Type B pancreatic cell (in vitro differentiated cells): ENCODE measurements at places on chromosomes 3 and 15. TPM values are rescaled to one million over a fixed set of nuclear protein-coding genes. Genes with fewer than 3 reads are reported as not detected.
A peak's percentile ranks its signal among the peaks of the same experiment; 100 is the strongest.

DNA sequence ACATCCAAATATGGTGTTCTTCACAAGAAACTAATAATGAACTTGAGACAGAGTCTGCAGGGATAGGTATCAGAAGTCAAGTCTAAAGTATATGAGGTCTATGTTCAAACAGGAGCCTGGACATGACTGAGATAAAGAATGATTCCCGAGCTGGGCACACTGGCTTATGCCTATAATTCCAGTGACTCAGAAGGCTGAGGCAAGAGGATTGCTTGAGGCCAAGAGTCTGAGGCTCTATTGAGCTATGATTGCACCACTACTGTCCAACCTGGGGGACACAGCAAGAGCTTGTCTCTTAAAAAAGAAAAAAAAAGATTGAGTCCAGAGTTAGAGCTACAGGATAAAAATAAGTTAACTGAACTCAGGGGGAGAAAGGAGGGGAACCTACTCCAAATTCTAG is 246.5 kb downstream of the LRRN1 start:
- H3K27ac ChIP-seq, result no peak overlapping the region
- no peak for DNase-seq
- no peaks in the 10 kb centered on the region for H3K27me3 ChIP-seq
- H3K4me1 ChIP-seq, result no peaks in the 10 kb centered on the region
- no peak overlapping the region for H3K4me3 ChIP-seq
- H3K36me3 ChIP-seq, result no peaks in the 10 kb centered on the region

TMEM89 gene
- not detected in 2 replicates for total RNA-seq

ZNF774 gene
- total RNA-seq, result 4.8 and 5.5 TPM in 2 replicates

NEIL1 gene
- total RNA-seq, result 30.7 and 40.4 TPM in 2 replicates

EPHB1 gene
- 1.8 and 9.1 TPM in 2 replicates for total RNA-seq

DNA sequence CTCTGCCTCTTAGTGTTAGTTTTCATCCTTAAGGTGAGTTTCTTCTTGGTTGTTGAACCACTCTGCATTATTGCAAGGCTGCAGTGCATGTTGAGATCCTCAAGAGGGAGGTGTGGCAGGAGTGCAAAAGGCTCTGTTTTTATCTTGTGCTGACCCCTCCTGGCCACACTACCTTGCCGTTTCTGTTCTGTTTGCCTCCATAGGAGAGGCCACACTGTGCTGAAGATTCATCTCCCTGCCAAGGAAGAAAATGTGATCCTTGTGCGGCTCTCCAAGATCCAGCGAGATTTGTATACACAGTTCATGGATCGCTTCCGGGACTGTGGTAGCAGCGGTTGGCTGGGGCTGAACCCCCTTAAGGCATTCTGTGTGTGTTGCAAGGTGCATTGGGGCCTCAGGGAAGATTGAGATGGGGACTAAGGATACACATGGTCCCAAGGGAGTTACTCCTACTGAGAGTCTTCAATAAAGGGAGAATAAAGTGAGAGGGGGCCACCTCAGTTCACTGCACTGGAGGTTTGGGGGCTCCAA is 33.0 kb upstream of the TEX264 start:
- H3K27me3 ChIP-seq, result no peaks in the 10 kb centered on the region
- DNase-seq, result no peak
- H3K4me1 ChIP-seq, result peaks cover 6% of the 10 kb centered on the region
- peak overlapping the region; percentile 89 for H3K27ac ChIP-seq

GRCh38 chr3:116253511-116253910 is 191.8 kb downstream of the LSAMP start:
- peaks cover 32% of the 10 kb centered on the region for H3K4me1 ChIP-seq
- H3K36me3 ChIP-seq, result no peaks in the 10 kb centered on the region
- no peak overlapping the region for H3K27ac ChIP-seq
- H3K27me3 ChIP-seq, result no peaks in the 10 kb centered on the region
- H3K4me3 ChIP-seq, result no peak overlapping the region

FAM107A gene
- total RNA-seq, result 2.9 and 4.5 TPM in 2 replicates

- DNase-seq, result no peak
- H3K27ac ChIP-seq, result peak overlapping the region; percentile 6
- peaks cover 7% of the 10 kb centered on the region for H3K36me3 ChIP-seq
- H3K4me3 ChIP-seq, result no peak overlapping the region
Observed at GRCh38 chr3:32307591-32307990, 69.1 kb downstream of the CMTM8 start.

DNA sequence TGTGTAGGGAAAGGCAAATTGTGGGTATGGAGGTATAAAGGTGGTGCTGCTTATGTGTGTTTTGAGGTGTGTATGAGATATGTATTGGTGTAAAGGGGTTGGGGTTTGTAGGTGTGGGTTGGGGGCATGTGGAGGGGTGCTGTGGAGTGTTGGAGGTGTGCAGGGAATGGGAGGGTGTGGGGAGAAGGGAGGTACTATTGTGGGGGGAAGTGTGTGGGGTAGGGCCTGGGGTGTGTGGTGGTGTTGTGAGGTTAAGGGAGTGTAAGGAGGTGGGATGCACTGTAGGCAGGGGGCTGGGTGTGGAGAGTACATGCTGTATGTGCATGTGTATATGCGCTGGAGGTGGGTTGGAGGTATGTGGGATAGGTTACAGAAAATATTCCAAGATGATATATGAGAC is 15.7 kb downstream of the CCDC12 start:
- peaks cover 22% of the 10 kb centered on the region for H3K36me3 ChIP-seq
- DNase-seq, result no peak
- H3K27ac ChIP-seq, result peak overlapping the region; percentile 99
- H3K4me1 ChIP-seq, result peaks cover 59% of the 10 kb centered on the region
- no peaks in the 10 kb centered on the region for H3K27me3 ChIP-seq

DNA sequence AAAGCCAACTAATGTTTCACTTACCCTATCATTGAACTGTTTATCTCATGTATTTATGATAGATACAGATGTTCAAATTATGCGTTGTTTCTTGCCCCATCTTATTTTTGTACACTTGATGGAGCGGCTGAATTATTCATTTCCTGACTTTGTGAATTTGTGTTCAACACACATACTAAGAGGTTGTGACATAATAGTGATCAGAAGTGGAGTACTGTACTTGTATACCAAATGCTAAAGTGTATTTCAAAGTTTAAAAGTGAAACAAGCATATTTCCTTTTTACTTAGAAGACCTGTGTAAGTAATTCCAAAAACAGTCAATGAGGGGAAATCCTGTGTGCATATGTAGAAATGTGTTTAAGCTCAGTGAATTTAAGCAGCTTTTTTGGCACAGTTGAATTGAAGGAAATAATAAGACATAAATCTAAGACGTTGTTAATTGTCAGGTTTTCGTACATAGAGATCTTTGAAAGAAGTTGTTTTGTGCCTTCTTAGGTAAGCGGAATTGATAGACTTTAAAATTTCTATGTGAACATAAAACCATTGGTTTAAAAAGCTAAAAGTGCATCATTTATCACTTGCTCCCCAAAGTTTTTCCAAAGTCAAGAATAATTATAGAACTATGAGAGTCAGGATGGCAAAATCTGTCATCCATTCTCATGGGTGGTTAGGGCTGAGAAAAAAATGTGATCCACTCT is 1.9 kb downstream of the NFKBIZ start:
- H3K4me3 ChIP-seq, result peak overlapping the region; percentile 95
- peaks cover 51% of the 10 kb centered on the region for H3K36me3 ChIP-seq
- peaks cover 29% of the 10 kb centered on the region for H3K4me1 ChIP-seq
- DNase-seq, result no peak
